ENCODE measurements at places on chromosomes 6 and 20. TPM values are rescaled to one million over a fixed set of nuclear protein-coding genes. Genes with fewer than 3 reads are reported as not detected.

- H3K27me3 ChIP-seq = peaks cover 13% of the 10 kb centered on the region
- no peaks in the 10 kb centered on the region for H3K36me3 ChIP-seq
- no peak overlapping the region for H3K4me3 ChIP-seq
- no peak overlapping the region for H3K27ac ChIP-seq
- peaks cover 13% of the 10 kb centered on the region for H3K4me1 ChIP-seq
- no peak for DNase-seq
These were observed 78.4 kb upstream of the PMEPA1 start for GRCh38 chr20:57787990-57788781.

Gene EFCAB8
- total RNA-seq = 0.41 TPM

Gene TFAP2D
- not detected for total RNA-seq

DNA sequence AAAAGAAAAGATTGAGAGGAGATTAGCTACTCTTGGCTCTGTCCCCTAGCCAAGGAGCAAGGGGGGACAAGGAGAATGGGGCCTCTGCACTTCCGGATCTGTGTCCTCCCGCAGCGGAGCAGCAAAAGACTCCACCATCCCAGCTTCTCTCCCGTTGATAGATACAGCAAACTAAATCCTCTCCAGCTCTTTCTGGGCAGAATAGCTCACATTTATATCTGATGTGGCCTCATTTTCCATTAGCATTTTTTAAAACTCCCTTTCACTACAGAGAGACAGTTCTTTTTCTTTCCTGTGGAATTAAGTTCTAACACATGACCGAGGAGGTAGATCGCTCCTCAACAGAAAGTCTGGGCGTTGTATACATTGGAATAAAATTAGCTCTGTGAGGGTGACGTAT lies 260.9 kb upstream of the SOX4 start:
- H3K4me3 ChIP-seq = no peak overlapping the region
- H3K27ac ChIP-seq = no peak overlapping the region
- no peaks in the 10 kb centered on the region for H3K4me1 ChIP-seq
- no peaks in the 10 kb centered on the region for H3K36me3 ChIP-seq

GRCh38 chr20:10521068-10521831 lies 86.1 kb downstream of the SLX4IP start:
- no peaks in the 10 kb centered on the region for H3K36me3 ChIP-seq
- H3K27me3 ChIP-seq = no peaks in the 10 kb centered on the region
- no peak overlapping the region for H3K4me3 ChIP-seq
- peak overlapping the region; percentile 60 for H3K27ac ChIP-seq
- peak; percentile 87 for DNase-seq
- H3K4me1 ChIP-seq = peaks cover 43% of the 10 kb centered on the region

- DNase-seq = peak; percentile 74
- no peaks in the 10 kb centered on the region for H3K27me3 ChIP-seq
- H3K4me1 ChIP-seq = peaks cover 37% of the 10 kb centered on the region
- H3K27ac ChIP-seq = peak overlapping the region; percentile 79
These were observed 717 bp downstream of the MRPL14 start for GRCh38 chr6:44126320-44127149.

DNA sequence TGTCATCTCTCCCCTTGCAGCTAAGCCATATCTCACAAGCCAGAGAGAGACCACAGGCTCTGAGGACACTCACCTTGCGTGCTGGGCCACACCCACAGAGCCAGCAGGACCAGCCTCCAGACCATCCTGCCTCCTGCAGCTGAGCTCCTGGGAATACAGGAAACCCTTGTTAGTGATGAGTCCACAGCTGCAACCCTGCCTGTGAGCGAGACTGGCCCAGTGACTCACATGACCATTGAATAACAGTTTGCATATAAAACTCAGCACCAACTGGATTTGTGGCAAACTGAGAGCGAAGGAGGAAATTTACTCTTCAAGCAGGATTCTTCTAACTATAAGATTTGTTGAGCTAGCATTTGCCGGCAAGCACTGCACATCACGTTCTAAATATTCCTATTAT lies 3.0 kb downstream of the THBS2 start:
- DNase-seq = peak; percentile 87
- peaks cover 18% of the 10 kb centered on the region for H3K4me1 ChIP-seq

DNA sequence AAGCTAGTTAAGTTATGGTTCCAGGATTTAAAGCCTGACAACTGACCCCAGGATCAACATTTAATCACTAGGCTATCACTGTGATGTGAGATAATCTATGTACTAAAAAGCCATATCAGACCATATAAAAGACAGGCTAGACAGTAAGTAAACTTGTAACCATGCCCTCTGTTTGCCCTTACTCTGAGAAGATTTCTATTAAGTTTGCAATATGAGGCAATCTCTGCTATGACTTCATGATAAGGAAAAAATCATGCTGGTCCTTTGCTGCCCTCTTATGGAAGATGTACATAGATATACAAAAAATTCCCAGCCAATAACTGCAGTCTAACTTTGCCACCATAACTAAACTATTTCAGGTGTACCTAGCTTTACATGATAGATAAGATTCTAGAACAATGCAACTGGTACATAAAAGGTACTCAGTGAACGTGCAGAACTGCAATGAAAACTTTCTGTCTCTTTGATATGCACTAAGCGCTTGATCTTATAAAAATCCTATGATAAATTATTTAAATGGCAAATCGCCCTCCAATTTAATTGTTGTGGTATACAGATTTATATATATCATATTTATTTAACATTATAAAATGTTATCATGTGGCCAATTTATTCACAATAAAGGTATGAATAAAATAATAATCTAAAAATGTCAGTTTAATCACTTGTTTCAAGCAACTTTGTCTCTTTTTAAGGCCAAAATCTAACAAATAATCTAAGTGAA lies 70.5 kb downstream of the FAM217A start:
- no peak overlapping the region for H3K4me3 ChIP-seq
- H3K4me1 ChIP-seq = peaks cover 3% of the 10 kb centered on the region
- DNase-seq = peak; percentile 78
- H3K27me3 ChIP-seq = no peaks in the 10 kb centered on the region

DNA sequence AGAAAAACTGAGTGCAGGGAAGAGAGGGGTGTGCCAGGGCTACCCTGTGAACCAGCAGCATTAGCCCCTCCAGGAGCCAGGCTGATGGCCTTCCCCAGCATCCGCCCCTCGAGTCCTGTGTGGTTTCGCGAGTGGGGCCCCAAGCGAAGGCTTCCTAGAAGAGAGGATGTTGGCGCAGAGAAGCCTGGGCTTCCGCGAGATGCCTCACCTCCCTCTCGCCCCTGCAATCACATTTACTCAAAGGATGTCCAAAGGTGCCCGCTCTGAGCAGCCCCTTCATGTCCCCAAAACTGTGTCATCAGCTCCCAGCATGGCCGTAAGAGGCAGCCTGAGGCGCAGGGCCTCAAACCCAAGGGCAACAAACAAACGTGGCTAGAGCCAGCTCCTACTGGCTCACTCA lies 111.7 kb downstream of the PREX1 start:
- no peaks in the 10 kb centered on the region for H3K36me3 ChIP-seq
- no peak overlapping the region for H3K4me3 ChIP-seq
- H3K4me1 ChIP-seq = peaks cover 5% of the 10 kb centered on the region
- no peaks in the 10 kb centered on the region for H3K27me3 ChIP-seq
- DNase-seq = no peak

All from astrocyte (in vitro differentiated cells and primary cell).